ENCODE measurements at places on chromosomes 6 and 20. TPM values are rescaled to one million over a fixed set of nuclear protein-coding genes. Genes with fewer than 3 reads are reported as not detected.

DNA sequence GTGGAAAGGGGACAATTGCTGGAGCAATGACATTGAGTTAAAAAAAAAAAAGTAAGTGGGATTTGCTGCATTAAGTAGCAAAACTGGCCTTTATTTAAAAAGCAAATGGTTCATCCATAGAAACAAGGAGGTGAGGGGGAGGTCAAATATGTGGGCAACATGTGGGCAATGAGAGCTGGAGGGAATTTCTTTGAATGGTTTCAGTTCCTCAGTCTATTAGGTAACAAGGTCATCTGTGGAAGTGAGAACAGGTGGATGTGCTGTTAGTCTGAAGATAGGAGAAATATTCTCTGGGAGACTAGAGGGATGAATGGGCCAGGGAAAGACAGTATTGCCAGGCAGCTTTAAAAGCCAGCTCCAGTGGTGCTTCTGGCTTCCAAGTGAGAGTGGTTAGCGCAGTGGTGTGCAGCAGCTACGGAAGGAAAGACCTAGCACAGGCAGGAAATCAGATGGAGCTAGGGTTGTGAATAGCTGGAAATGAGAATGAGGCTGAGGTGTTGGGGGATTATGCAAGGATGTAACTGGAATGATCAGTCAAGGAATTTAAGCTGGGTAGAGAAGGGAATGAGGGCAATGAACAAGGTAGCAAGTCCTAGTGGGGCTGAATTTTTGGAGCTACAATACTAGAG, 727.6 kb downstream of the PTPRT start:
- DNase-seq = no peak

- DNase-seq = peak; percentile 26
Measured at GRCh38 chr20:32737371-32738223, 5.7 kb downstream of the COMMD7 start.

DNA sequence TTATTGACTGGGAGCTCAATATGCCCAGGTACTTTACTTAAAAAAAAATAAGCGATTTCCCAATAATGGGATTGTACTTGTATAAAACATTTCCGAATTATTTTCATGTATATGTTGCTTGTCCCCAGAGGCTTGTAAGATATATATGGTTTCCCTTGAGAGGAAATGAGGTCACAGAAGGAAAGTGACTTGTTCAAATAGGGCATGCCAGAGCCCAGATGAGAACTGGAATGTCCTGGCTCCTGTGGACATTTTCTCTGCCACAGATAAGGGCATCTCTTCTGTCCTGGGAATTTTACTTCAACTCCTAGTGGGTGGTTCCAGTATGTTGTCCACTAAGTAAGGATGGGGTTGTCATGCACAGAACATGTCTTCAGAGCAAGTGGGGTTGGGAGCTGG, 63.0 kb downstream of the LYRM2 start:
- no peak for DNase-seq

DNA sequence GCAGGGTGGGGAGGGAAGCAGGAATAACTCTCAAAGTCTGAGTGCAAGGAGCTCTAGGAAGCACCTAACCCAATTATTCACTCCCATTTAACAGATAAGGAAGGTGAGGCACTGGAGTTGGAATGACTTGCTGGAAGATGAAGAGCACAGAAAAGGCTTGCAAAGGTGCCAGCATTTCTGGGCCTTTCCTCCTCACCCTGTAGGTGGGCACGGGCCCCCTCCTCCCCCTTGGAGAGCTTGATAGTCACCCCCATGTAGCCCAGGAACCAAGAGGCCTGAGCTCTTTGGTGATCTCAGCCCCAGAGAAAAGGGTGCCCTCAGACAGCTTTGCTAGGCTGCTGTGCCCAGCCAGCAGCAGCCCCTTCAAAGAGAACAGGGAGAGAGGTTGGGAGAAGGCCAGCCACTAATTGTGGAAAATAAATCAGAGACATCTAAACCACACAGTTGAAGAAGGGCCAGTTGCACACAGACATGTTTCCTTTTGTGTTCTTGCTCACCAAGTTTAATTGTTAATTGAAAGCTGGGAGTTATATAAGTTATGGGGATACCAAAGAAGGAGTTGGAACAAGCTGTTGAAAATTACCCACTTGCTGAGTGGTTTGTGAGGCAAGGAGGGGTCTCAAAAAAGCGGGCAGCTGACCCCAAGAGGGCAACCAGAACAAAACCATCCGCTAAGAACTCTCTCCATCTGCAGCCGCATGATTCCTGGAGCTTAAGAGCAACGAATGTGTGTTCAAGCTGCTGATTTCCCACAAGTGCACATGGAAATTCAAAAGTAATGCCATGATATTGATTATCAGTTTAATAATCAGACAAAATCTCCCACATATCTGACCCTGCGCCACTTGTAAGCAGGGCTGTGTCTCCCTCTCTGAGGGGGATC, 77.0 kb downstream of the MRPL14 start:
- DNase-seq = peak; percentile 25

AVP gene
- total RNA-seq = not detected

- no peak for DNase-seq
Measured at GRCh38 chr20:57540890-57541580, 16.1 kb upstream of the CTCFL start.

DNA sequence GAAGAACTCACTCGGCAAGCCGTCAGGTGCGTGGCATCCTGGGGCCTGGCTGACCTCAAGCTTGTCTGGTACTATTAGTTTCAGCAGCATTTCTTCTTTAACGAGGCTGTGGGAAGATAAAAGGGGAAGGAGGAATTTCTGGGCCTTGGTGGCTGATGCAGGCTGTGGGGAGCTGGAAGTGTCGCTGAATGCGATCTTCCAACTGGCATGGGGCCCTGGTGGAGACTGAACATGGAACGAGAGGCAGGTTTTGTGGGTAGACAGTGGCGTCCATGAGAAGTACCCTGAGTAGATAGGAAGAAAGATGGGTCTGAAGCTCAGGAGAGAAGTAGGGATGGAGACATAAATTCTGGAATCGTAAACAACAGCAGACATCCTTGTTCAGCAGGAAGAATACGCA, 23.9 kb downstream of the ERMARD start:
- DNase-seq = no peak

DNA sequence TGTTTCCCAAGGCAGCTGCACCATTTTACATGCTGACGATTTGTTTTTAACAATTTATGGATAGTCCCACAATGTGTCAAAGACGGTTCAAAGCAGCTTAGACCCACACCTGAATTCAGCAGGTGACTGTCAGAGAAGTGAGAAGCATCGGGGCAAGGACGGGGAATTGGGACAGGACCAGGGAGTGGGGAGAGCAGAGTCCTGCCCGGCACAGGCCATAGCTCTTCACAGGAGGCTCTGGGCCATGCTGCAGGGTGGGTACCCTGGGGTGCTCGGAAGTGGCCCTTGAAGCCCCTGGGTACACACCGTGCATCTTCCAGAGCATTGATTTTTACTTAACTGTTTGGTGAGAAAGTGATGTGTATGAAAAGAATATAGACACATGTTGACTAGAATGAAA, 33.2 kb upstream of the PHACTR3 start:
- DNase-seq = no peak

- no peak for DNase-seq
Measured at GRCh38 chr6:143039548-143039947, 21.1 kb upstream of the AIG1 start.

FOXC1 gene
- 12.0 TPM for total RNA-seq

DNA sequence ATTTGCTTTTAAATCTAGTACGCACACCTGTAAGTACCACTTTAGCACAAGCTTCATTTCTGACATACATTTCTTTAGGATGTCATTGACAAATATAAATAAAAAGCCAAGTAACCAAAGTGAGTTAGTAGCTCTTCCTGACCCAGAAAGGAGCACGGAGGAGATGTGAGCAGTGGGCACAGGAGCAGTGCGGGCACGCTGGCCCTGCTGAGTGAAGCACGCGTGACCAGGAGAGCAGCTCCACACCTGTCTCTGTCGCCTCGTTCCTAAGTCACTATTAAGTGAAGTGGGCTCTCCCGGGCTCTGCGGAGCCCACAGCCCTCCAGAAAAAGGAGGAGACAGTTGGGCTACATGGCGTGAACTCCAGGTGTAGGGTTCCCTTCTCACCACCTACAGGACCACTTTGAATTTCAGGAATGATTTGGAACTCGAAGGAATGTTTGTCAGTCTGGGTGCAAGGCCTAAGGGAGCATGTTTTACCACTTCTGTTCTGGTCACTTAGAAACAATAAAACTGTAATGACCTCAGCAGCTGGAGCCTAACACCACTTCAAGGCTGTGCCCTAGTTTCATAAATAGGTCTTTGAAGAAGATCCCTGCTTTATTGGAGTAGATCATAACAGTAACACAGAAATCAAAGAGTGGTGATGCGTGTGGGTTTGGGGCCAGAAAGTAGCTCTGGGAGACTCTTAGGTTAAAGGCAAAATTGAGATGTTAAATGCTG, 95.9 kb downstream of the FAM120B start:
- no peak for DNase-seq

TBXT gene
- total RNA-seq = not detected

DNA sequence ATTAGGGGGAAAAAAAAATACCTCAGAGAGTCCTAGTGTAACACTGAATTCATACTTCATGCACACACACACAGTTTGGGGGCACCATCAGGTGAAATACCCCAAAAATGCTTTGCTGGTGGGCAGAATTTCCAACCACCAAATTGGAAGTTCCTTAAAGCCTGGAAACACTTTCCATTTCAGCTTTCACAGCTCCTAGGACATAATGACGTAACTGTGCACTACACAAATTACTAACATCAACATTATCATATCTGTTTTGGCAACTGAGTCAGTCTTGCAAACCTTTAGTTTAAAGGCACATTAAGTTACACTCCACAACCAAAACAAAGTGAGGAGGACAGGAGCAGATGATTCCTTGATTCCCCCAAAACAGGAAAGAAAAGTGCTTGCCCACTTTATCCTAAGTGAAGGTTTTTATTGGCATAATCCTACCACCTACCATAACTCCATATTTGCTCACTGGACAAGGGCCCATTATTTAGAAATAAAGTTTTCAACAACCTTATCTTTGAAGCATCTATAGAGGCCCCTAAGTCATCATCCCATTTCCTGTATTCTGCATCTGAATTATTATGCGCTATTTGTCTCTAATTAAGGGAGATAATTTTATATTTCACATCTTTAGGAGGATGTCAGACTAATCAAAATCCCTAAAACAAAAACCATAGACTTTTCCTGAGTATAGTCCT, 3.4 kb downstream of the MBOAT1 start:
- DNase-seq = no peak

- DNase-seq = no peak
Measured at GRCh38 chr6:93801101-93801847, 381.9 kb upstream of the EPHA7 start.

- no peak for DNase-seq
Measured at GRCh38 chr6:35161776-35162607, 20.9 kb upstream of the TCP11 start.

CRYBG1 gene
- 19.9 TPM for total RNA-seq

HLA-DOA gene
- not detected for total RNA-seq

- no peak for DNase-seq
Measured at GRCh38 chr20:33183312-33183711, 15.4 kb downstream of the BPIFA2 start.

PGC gene
- not detected for total RNA-seq

CUTA gene
- 242 TPM for total RNA-seq

ULBP3 gene
- total RNA-seq = 23.2 TPM

- DNase-seq = peak; percentile 72
Measured at GRCh38 chr6:144879436-144879835, 594.3 kb downstream of the UTRN start.

DNA sequence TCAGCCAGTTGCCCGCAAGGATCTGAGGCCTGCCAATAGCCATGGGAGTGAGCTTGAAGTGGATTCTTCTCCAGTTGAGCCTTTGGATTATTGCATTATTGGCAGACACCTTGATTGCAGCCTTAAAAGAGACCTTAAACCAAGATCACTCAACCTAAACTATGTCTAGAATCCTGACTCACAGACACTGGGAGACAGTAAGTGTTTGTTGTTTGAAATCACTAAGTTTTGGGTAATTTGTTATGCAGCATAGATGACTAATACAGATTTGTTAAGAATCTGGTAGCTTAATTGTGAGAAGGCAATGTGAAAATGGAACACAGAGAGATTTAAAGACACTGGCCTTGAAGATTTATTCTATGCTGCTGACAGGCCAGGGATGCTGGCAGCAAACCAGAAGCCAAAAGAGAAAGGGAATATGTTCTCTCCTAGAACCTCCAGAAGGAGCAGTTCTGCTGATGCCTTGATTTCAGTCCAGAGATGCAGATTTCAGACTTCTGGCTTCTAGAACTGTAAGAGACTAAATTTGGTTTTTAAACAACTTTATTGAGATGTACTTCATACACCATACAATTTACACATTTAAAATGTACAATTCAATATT, 17.6 kb downstream of the SIRPD start:
- DNase-seq = no peak

KPNA5 gene
- total RNA-seq = 4.9 TPM

Data from PC-3 (cell line).